Glutamatergic neuron (in vitro differentiated cells): ENCODE measurements at places on chromosomes 5 and 9. TPM values are rescaled to one million over a fixed set of nuclear protein-coding genes. Genes with fewer than 3 reads are reported as not detected.

Gene CYSRT1
- total RNA-seq = 2.1 TPM

- DNase-seq = no peak
- H3K27me3 ChIP-seq = no peaks in the 10 kb centered on the region
- H3K36me3 ChIP-seq = no peaks in the 10 kb centered on the region
- H3K4me1 ChIP-seq = no peaks in the 10 kb centered on the region
Observed at GRCh38 chr5:60143942-60144549, 250.5 kb upstream of the PDE4D start.

DNA sequence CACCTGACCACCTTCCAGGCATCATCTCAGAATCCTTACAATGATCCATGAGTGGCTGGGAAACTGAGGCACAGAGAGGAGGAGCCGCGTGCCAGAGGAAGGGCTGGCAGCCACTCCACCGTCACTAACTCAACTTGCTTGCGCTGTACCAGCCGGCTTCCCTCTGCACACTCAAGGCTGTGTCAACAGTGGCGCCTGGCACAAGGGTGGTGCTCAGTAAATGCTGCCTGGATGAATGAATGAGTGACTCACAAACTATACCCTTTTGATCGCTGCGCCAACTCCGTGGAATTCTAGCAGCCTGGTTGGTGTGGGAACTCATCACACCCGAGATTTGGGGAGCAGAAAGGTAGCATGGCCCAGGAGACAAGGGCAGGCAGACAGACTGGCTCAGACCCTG lies 21.9 kb downstream of the PRRX2 start:
- no peak for DNase-seq
- H3K27ac ChIP-seq = no peak overlapping the region
- no peaks in the 10 kb centered on the region for H3K36me3 ChIP-seq
- peaks cover 3% of the 10 kb centered on the region for H3K27me3 ChIP-seq

DNA sequence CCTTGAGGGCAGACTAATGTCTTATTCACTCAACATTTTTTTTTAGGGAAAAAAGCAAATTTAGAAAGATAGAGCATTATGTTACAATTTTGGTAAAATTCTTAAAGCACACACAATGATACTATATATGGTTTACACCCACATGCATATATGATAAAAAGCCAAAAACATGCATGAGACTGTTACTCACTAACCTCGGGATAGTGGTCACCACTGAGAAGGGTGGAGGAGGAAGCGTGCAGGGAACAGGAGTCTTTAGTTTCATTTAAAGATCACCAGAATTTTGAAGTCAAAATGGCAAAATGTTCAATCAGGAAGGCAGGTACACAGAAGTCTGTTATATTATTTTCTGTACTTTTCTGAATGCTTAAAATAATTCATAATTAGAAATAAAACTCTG lies 9.2 kb downstream of the ARL15 start:
- no peak for DNase-seq
- H3K4me1 ChIP-seq = peaks cover 37% of the 10 kb centered on the region
- H3K27me3 ChIP-seq = no peaks in the 10 kb centered on the region
- no peak overlapping the region for H3K27ac ChIP-seq
- H3K4me3 ChIP-seq = no peak overlapping the region
- H3K36me3 ChIP-seq = no peaks in the 10 kb centered on the region

DNA sequence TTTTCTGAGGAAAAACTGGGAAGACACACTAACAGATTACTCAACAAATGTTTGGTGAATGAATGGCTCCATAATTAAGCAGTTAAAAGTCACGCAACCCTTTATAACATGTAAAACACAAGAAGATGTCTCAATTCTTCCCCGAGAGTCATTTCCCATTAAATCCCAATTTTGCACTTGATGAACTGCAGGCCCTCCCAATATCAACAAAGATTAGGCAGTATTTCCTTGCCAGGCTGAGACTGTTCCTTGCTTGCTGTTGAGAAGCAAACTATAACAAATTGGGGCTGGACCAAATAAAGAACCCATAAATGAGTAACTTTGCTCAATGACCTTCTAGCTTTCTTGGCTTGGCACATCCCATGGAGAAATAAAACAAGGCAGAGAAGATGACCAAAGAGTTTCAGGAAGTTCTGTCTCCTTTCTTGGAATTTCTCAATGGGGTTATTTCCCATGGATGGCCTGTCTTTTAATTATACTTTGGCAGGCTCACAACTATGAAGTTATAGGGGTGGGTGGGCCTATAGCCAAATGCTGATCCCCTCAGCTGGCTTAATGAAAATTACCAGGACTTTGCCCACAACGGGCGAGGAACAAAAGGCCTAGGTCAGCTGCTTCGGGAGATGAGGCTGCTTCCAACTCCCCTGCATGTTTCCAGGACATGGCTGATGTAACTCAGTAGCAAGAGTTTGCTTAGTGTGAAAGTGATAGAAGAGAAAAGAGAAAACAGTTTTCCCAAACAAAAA lies 243.1 kb upstream of the RFX3 start:
- no peaks in the 10 kb centered on the region for H3K27me3 ChIP-seq
- no peak for DNase-seq

GRCh38 chr9:134396825-134397224 lies 70.6 kb downstream of the RXRA start:
- no peak overlapping the region for H3K4me3 ChIP-seq
- no peak overlapping the region for H3K27ac ChIP-seq
- no peaks in the 10 kb centered on the region for H3K36me3 ChIP-seq
- no peak for DNase-seq
- peaks cover 2% of the 10 kb centered on the region for H3K4me1 ChIP-seq

DNA sequence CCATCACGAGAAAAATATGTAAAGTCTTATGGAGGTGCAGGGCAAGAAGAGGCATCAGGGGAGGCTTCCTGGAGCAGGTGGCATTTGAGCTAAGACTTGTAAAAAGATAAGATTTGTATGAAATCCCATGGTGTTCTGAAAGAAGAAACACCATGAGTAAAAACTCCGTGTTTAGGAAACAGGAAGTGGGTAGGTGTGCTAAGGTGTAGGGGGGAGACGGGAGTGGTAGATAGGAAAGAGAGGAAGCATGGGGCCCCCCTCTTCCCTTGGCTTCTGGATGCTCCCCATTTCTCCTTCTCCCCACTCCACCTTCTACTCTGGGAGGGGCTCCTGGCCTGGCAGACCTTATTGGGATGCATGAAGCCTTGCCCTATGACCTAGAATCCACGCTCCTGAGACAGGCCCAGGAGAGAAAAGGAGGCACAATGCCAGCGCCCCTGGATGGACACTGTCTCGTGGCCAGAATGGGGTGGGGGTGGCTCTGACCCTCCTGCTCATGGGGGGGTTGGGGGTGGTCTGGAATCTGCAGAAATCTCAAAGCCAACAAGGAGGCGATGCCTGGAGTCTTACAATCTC lies 103.6 kb downstream of the GTF3C4 start:
- H3K36me3 ChIP-seq = peaks cover 18% of the 10 kb centered on the region
- H3K4me3 ChIP-seq = no peak overlapping the region
- H3K4me1 ChIP-seq = peaks cover 3% of the 10 kb centered on the region

GRCh38 chr5:30324083-30324482 lies 869.4 kb upstream of the CDH6 start:
- H3K4me1 ChIP-seq = no peaks in the 10 kb centered on the region
- peak; percentile 25 for DNase-seq
- H3K4me3 ChIP-seq = no peak overlapping the region
- no peak overlapping the region for H3K27ac ChIP-seq
- H3K36me3 ChIP-seq = no peaks in the 10 kb centered on the region
